ENCODE measurements at places on chromosomes 5 and 9.

- no peak for DNase-seq
Measured at GRCh38 chr5:96577909-96578308, 84.3 kb upstream of the CAST start.

DNA sequence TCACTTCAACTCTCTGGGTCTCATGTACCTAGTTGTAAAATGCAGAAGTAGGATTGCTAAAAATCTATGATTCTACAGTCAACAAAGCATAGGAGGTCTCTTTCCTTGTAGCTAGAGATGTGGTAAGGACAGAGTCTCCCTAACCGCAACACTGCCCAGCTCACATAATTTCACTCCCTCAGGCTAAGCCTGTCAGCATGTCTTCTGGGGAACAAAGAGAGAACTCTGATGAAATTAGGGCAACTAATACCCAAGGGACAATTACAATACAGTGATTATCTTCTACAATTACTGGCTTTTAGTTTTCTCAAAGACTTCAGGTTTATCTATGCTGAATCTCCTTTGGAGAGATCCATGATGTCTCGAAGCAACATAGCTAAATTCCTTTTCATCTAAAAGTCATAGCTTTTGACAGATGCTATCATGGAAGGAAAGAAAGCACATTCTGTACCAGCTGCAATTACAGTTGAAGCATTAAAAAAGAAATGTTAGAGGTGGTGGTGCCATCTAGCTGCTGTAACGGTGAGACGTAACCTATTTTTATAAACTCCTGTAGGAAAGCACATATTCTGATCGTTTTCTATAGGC, 141.1 kb upstream of the TARS1 start:
- DNase-seq = peak; percentile 76

DNA sequence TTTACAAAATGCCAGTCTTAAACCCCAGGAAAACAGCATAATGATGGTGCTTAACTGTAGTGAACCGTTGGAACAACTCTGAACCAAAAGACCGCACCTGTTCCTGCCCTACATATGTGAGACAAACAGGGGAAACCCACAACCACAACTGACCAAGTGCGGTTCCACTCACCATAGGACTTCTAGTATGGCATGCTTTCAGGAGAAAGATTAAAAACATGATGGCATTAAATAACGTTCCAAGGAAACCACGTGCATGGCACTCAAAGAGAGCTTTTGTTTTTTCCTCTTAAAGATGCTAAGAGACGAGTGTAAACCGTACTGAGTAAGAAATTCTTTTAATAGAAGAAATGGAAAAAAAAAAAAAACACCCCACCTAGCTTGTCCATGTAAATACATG, 119.8 kb downstream of the SSBP2 start:
- no peak for DNase-seq

DNA sequence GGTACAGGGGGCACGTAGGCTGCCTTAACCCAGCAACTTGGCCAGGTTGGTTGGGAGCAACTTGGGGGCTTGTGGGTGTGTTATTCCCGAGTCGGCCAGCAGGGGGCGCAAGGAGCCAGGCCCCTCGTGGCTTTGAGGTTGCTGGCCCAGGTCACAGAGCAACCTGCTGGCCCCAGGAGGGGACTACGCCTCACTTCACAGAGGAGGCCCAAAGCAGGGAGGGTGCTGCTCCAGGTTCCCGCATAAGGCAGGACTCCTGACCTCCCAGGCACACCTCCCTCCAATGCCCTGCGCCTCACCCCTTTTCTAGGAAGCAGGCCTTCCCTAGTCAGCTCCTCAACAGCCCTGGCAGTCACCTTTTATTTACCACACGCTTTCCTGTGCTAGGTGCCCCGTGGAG, 18.1 kb downstream of the KYAT1 start:
- DNase-seq = peak; percentile 75

DNA sequence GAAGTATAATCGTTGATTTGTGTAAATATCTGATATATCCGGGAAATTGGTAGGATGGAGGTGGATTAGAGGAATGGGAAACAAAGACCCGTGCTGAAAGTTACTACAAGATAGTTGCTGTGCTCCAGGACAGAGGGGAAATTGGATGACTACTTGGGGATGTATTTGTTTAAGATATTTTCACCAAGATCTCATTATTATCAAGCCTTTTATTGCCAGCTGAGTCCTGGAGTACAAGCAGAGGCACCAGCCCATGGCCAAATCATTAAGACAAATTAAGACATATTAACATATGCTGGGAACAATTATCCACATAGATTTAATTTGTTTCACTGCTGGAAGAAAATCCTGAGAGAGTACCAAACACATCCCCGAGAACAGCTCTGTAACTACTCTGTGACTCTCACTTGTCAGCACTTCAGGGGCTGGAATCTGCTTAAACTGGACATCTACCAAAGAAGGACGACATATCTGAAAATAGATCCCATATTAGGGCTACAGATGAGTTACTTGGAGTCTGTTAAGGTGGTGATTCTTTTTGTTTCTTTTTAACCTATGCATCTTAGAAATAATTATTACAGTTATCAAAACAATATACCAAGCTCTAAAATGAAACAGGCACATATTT, 68.2 kb downstream of the SLC1A1 start:
- DNase-seq = no peak

DNA sequence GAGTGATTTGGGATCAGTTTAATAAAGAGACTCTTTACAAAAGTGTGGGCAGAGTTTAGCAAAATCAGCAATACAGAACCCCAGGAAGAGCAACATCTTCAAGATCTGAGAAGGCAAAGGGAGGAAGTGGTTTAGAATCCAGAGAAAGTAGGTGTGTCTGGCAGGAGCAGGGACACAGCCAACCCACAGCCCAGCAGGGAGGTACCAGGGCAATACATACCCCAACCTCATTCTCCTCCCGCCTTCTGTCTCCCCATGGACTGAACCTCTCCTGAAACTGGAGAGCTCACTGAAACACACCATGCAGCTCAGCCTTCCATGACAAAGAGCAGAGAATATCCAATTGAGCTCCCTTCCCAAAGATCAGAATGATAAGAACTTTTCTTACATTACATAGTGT, 283.4 kb downstream of the PRELID2 start:
- DNase-seq = no peak

GRCh38 chr9:98833090-98833956, 25.9 kb downstream of the GALNT12 start:
- DNase-seq = no peak

DNA sequence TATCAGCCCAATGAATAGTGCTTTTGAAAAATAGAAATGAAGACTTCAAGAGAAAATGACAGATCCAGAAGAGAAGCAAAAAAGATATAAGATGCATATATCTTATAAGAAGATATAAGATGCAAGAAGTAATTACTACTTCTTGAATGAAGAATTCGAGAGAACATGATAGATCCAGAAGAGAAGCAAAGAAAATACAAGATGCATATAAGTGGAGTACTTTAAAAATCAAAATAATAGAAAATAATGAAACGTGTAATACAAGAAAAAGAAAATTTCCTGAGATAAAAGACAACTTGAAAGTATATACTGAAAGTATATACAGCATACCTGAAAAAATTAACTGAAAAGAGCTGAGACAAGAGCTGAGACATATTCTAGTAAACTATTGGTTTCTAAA, 76.7 kb downstream of the DROSHA start:
- DNase-seq = no peak

DNA sequence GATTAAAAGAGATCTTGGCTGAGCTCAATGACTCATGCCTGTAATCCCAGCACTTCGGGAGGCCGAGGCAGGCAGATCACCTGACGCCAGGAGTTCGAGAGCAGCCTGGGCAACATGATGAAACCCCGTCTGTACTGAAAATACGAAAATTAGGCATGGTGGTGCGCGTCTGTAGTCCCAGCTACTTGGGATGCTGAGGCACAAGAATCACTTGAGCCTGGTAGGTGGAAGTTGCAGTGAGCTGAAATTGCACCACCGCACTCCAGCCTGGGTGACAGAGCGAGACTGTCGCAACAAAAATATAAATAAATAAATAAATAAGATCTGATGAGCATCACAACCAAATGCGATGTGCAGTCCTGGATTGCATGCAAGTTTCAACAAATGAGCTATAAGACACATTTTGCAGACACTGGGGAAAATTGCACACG, 8.7 kb upstream of the ENG start:
- DNase-seq = peak; percentile 68

DNA sequence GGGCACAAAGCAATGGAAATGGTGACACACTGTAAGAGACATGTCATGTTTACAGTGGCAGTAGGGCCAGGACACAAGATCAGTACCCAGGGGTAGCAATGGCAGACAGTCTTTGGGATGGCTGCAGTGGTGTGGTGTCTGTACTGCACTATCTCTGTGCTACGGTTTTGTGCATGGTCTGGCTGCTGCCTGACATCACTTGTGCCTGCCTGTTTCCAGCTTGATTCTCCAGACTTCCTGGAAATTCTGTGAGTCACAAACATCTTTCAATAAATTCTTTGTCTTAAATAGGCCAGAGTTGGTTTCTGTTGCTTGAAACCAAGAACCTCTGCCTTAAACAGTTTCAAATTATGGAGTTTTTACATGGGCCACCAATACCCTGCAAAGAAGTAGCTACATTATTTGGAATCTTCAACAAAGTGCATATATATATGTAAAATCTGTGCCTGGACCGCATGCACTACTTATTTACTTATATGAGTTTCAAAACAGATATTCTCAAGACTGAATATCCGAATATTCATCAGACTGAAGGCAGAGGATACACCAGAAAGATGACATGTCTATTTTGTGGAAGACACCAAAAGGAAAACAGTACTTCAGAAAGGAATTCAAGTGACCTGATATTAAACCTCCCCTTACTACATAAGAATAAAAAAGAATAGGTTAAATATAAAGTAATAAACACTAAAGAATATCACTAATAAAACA, 188.1 kb downstream of the RFX3 start:
- DNase-seq = no peak

GRCh38 chr9:16726029-16726428, 144.4 kb downstream of the BNC2 start:
- no peak for DNase-seq

DNA sequence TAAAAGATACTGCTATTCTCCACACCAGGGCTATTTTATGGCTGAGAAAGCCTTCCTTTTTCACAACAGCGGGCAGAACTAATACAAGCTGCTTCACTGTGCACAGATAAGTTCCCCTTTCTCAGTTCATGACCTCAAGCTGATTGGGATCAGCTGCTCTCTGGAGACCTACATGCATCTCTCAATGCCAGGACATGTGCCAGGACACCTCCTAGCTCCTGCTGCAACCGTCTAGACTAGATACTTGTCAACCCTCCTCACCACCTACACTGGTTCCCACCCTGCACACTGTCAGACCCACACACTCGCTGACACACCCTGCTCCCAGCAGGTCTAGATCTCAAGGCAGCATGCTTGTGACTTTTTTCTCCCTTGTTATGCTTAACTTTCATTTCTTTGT, 39.8 kb downstream of the STARD4 start:
- DNase-seq = peak; percentile 50

All from suppressor macrophage treated with lipopolysaccharide for 4 hours (primary cell).